Stimulated activated CD4-positive, alpha-beta T cell treated with anti-CD3 and anti-CD28 coated beads, Interleukin-1b, Interleukin-23, amount 100 ng/mL, for 1 hour (primary cell): ENCODE measurements at places on chromosomes 4 and X.

GRCh38 chr4:137638934-137639333, 106.6 kb upstream of the PCDH18 start:
- DNase-seq = no peak

GRCh38 chr4:139922406-139923024, 231.5 kb downstream of the MAML3 start:
- no peak for DNase-seq

DNA sequence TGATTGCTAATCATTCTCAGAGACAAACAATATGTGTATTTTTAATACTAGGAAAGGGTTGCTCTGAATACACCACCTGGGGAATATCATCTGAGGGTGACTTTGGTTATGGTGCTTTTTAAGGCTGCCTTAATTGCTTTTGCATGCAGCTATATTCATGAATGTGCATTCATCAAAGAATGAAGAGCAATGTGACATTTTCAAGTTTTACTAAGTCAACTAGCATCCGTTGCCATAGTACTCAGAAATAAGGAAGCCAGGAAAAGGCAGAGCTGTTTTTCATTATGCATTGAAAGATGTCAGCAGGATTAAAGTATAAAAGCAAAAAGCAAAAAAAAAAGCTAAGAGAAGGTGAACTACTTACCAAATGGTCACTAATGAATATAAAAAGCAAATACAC, 67.4 kb upstream of the PCDH18 start:
- DNase-seq = no peak

DNA sequence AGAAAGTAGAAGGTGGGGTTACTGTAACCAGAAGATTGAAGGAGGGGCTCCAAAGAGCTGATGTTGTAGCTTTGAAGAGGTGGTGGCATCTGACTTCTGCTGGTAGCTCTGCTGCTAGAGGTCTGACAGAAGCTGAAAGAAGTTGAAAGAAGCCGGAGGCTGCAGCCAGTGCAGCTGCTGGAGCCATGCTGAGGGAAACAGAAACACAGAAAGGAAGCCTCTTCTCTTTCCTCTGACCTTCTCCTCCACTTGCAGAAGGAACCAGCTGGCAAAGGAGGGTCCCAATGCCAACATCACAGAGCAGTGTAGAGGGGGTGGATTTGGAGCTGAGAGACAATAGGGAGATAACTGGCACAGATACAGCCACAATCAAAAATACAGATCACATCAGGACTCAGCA, 89.3 kb upstream of the HHIP start:
- no peak for DNase-seq
